ENCODE measurements at places on chromosomes 4 and X. TPM values are rescaled to one million over a fixed set of nuclear protein-coding genes. Genes with fewer than 3 reads are reported as not detected.

GRCh38 chr4:128310266-128310697 is 22.7 kb upstream of the PGRMC2 start:
- no peak for DNase-seq

DNA sequence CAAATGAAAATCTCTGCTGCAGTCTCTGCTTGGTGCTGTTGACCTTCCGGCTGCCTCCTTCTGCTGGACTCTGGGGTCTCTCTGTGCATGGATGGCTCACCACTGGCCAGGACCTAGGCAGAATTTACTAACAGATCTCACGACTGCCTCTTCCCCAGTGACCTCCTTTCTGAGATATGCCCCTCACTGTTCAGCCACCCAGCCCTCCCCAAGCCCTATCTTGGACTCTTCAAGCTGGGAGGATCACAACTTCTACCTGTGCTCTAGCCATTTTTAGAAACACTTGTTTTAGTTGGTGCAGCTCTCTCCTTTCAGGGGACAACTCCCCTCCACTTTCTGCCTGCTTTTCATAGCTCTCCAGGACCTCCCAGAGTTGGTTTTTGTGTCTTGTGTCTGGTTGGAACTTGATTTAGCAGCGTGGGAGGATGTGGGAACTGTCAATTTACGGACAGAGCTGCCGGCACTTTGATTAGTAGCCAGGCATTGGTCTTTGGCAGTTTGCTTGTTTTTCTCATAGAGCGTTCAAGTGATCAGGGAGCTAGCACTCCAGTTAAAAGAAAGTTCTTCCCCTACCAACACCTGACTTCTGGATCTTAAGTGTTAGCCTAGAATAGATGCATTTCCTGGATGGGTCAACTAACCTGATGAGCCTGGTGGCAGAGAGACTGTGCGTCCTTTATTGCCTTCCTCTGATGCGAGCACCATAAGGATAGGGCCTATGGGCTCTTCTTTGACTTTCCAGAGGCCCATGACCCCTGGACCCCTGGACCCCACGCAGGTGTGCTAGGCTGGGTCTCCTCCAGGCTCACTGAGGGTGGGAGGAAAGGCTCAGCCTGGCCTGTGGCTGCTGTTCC is 6.5 kb downstream of the RGS12 start:
- DNase-seq: no peak

GRCh38 chrX:143231492-143231891 is 205.8 kb downstream of the SPANXN4 start:
- no peak for DNase-seq

GRCh38 chrX:154019633-154020528 is at the start of gene IRAK1:
IRAK1 (minus strand) TSS chrX:154019902; CDS start chrX:154019812, 90 bp downstream.
- DNase-seq: no peak

DNA sequence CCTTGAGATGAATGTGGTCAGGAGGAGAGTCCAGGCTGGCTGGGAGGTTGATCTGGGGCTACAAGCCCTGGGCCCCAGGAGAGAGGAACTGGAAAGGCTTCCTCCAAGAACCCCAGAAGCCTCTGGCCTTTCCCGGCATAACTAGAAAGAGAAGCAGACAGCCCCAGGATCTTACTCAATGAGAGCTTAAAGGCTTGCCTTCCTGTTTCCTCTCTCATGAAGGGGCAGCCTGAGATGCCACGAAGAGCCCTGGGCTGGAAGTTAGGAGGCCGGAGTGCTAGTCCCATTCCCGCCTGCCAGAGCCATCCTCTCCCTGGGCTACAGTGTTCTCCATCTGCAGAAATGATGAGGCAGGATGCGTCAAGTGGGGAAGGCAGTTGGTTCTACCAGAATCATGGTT is 20.1 kb upstream of the XPNPEP2 start:
- DNase-seq: no peak

DNA sequence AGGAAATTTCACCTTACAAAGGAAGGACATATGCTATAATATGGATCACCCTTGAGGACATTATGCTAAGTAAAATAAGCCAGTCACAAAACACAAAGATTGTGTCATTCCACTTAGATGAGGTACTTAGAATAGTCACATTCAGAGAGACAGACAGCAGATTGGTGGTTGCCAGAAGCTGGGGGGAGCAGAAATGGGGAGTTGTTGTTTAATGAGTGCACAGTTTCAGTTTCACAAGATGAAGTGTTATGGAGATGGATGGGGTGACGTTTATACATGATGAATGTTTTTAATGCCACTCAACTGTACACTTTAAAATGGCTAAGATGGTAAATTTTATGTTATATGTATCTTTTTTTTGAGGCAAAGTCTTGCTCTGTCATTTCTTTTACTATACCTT is 14.8 kb upstream of the SPON2 start:
- no peak for DNase-seq

DNA sequence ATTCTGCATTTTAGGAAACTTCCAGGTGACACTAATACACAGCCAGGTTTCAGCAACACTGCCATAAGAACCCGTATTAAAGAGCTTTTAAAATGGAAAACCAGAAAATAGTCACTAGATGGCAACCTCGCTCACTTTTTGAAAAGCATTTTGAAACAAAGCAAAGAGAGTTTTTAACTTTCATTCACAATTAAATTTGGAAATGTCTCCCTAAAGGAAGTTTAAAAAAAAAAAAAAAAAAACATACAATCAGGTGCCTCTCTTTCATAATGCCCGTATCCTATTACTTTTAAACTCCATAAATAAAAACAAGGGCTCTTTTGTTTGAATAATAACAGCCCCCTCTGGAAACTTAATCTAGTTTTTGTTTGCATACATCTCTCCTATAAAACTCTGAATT is 20.3 kb downstream of the MEPE start:
- DNase-seq: no peak

DNA sequence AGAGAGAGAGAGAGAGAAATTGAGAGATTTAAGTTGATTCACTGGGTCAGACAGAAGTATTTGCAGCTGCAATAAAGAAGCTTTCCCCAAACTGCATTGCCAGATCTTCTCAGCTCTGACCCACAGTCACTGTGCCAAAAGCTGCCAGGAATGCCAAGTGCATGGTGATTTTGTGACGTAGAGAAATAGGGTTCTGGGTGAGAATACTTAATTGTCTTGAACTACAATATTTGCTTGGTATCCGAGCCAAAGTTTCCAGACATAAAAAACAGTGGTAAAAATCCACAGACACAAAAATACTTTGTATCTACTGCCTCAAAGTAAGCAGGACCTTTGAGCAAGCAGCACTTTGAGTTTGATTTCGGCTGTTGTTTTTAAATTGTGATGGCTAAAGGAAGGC is 331.1 kb downstream of the GRID2 start:
- DNase-seq: no peak

Gene FAM199X
- 27.1 TPM for total RNA-seq

Gene WDFY3
- 46.2 TPM for total RNA-seq

Gene TLR10
- total RNA-seq: not detected

Measured in foreskin keratinocyte (primary cell).